ENCODE measurements at places on chromosomes 7 and 10.
A peak's percentile ranks its signal among the peaks of the same experiment; 100 is the strongest.

- DNase-seq, result no peak
Observed at GRCh38 chr10:132645630-132646442, 108.2 kb downstream of the INPP5A start.

DNA sequence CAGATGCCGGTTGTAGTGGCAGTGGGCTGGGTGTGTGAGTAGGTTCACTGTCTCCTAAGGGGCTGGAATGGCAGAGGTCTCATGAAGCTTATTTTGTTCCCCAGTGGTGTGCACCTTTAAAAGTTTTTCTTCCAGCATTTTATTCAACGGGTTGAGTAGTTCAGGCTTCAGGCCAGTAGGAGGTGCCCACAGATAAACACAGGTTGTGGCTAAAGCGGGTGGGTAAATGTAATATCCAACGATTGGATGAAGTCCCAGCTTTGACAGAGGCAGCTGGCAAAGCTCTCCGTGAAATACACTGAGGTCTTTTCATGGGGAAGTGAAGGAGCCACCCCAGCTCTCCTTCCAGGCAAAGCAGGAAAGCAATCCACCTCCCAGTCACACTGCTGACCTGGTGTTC, 339.8 kb upstream of the LRRTM3 start:
- DNase-seq, result peak; percentile 28

GRCh38 chr7:26620352-26620751, 244.0 kb downstream of the SKAP2 start:
- DNase-seq, result peak; percentile 62

DNA sequence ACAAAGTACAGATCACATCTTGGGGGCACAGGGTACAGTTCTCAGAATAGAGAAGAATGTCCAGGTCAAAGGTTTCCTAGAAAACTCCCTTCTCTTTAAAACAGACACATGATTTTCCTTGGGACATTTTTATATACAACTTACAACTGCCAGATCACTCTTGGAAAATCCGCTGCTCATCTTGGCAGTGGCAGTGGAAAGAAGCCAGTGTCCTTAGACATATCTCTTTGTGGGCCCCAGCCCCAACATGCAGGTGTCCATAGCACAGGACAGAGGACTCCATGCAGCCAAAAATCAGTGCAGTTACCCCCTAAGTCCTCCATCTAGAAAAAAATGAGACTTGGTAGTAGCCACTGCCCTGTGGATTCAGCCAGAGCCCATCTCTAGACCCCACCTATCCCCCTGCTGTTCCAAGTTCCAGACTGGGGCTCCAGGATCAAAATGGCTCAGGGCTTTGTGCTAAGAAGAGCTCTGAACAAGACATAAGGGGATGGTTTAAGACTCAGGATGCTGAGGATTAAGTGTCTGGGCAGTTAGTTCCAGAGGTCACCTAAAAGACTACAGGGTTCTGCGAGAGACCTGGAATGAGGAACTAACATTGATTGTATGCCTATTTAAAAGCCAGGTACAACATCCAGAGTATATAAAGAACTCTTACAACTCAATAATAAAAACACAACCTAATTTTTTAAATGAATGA, 34.4 kb downstream of the HIPK2 start:
- no peak for DNase-seq

DNA sequence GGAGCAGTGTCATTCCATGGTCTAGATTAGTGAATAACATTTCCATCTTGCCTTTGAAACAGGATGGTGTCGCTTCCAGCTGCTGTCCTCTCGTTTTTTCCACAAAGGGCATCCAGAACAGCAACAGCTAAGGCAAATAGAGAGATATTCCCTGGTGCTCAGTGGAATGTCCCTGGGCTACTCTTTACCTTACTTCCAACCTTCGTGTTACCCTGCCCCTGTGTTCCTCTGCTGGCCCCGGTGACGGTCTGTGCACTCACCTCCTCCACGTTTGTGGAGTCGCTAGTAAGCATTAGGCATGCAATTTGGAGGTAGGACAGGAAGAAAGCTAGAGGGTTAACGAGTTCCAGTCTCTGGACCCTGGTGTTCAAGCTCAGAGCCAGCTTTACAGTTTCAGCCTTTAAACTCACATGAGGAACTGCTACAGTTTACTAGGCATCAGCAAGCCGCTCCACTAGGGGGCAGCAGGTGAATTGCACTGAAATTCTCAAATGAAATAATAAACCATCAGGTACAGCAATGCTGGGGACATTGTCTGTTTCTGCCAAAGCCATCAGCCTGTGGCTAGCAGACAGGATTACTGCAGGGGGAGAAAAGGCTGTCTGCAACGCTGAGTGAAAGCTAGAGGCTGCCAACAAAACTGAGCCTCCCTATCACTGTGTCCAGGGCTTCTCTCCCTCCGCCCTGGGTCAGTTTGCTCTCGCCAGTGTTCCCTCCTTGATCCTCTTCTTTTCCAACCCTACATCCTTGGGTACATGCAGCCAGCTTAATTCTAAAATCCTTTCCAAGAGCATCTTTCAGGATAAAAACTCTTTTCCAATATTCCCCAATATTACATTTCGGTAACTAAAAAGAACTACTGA, 9.0 kb downstream of the MRPL32 start:
- DNase-seq, result peak; percentile 84

DNA sequence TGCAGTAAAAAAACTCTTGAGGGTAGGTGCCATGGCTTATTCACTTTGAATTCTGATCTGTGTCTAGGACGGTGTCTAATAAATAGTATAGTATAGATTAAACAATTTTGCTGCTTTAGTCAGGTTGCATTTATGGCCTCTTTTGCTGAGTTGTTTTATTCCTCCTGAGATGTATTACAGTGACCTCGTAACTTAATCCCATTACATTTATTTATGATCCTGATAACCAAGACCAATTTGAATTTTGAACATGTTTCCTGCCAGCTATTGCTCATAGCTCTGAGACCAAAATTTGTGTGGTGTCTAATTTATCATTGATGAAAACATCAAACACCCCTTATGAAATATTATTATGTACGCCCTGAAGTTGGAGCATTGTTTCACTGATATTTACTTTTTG, 381.9 kb upstream of the SEMA3C start:
- DNase-seq, result no peak

Data from iPS-NIHi11 (cell line).